ENCODE measurements at places on chromosomes 12 and 14. TPM values are rescaled to one million over a fixed set of nuclear protein-coding genes. Genes with fewer than 3 reads are reported as not detected.

FGF23 gene
- total RNA-seq: not detected

SENP1 gene
- total RNA-seq: 19.4 TPM

CD69 gene
- total RNA-seq: 25.0 TPM

SOAT2 gene
- 0.19 TPM for total RNA-seq

DNA sequence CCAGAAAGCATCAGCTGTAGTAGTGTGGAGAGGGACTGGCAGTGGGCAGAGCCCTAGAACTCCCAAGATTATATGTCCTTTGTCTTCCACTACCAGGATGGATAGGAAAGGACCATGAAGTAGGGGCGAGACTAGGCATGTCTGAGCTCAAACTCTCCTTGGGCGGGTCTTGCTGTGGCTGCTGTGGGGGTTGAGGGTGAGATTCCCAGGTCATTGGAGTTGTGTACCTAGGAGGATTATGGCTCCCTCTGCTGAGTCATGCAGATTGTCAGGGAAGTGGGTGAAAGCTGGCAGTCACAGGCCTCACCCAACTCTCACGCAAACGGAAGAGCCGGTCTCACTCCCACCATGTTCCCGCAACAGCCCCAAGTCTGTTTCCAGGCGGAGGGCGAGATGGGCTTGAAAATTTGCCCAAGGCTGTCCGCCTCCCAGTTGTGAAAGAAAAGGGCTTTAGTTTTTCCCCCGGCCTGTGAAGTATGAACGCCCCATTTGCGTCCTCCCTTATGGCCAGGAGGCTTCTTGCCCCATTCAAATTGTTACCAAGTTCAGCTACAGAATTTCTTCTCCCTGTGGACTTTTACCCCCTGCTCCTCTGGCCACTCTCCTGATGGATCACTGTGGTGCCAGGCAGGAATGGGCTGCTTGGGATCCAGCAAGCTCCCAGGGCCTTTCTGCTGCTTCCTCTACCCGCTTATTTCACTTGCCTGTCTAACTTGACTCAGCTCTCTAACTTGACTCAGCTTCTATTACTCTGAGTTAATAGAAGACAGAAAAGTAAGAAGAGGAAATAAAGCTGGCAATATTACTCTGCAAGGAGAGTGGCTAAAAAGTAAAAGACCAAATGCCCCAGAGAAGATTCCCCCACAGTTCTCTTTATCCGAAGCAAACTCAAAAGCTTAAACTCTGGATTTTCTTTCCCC is 159.3 kb downstream of the SLC2A13 start:
- no peaks in the 10 kb centered on the region for H3K4me1 ChIP-seq
- H3K27ac ChIP-seq: no peak overlapping the region
- no peaks in the 10 kb centered on the region for H3K36me3 ChIP-seq
- DNase-seq: no peak
- no peaks in the 10 kb centered on the region for H3K27me3 ChIP-seq

DNA sequence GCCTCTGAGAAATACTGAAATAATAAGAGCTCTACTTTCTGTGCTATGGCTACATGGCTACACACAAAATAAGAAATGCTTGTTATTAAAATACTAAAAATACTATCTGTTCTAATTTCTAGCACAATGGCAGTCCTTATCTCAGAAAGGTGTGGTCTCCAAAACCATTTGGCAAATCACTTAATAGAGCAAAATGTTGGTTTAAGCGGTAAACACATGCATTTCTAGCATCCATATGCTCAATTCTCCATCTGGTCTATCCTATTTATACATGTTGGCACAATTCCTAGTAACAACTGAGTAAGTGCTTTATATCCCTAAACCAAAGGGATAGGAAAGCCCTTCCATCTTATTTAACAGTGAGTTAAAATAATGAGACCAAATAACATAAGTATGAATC is 107.0 kb downstream of the PAPLN start:
- DNase-seq: no peak
- H3K4me3 ChIP-seq: no peak overlapping the region
- no peaks in the 10 kb centered on the region for H3K36me3 ChIP-seq
- no peaks in the 10 kb centered on the region for H3K27me3 ChIP-seq
- no peaks in the 10 kb centered on the region for H3K4me1 ChIP-seq

DNA sequence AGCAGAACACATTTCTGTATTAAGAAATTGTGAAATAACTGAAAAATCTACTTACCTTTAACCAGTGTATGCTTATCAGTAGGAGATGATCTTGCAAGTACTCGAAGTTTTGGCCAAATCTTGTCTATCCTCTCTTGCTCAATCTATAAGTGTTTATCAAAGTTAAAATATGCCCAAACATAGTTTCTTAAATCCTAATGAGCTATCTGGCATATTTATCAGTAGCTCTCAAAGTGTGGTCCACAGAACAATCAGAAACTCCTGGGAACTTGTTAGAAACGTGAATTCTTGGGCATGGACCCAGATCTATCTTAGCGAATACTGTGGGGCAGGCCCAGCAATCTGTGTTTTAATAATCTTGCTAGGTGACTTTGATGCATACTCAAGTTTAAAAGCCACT is 84.5 kb upstream of the POC1B start:
- peaks cover 2% of the 10 kb centered on the region for H3K36me3 ChIP-seq
- H3K4me1 ChIP-seq: no peaks in the 10 kb centered on the region
- no peak overlapping the region for H3K4me3 ChIP-seq
- no peaks in the 10 kb centered on the region for H3K27me3 ChIP-seq

DNA sequence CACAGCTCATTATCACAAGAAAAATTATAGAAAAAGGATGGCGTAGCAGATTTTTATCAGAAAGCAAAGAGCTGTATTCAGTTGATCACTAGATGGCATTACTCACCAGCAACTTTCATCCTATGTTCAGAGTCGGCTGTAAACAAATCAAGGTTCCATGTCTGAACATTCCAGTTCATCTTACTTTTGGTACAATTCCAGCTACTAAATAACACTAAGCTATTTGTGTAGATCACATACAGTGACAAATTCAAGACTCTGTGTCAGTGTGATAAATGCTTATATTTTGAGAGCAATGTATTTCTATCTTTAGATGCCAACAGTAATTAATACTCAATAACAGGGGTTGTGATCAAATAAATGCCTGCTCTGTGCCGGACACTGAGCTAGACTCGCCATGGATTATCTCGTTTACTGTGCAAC is 30.1 kb downstream of the NRDE2 start:
- no peak for DNase-seq
- H3K36me3 ChIP-seq: peaks cover 11% of the 10 kb centered on the region
- H3K4me3 ChIP-seq: no peak overlapping the region
- H3K27me3 ChIP-seq: no peaks in the 10 kb centered on the region
- H3K4me1 ChIP-seq: peaks cover 10% of the 10 kb centered on the region
- H3K27ac ChIP-seq: peak overlapping the region; percentile 1

DNA sequence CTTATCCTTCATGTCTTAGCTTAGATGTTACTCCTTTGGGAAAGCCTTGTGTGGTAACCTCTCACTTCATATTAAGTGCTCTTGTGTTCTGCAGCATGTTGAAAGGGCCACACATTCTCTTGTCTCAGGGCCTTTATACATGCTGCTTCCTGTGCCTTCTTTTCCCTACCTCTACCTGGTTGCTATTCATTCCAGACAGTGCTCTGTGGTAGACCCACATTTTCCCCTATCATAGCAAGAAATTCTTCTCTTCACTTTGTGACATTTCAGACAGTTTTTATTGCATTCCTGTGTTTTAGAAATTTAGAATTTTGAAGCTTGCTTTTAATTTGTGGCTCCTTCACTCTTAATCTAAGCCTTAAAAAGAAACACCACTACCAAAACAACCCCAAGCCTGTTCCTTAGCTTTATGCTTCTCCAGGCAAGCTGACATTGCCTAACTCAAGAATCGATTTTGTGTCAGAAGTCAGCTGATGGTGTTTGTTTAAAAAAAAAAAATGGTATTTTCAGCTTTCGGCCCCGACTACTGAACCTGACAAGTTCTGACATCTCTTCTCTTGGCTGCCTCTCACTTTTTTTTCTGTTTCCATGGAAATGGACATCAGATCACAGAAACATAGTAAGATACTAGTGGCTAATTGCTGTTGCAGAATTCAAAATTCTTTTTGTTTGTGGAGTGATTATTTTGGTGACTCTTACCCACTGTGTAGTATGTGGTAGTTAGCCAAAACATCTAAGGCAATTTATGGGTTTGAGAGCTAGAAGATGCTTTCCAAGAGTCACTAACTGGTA is 156.3 kb downstream of the NUBPL start:
- no peak overlapping the region for H3K27ac ChIP-seq
- no peaks in the 10 kb centered on the region for H3K36me3 ChIP-seq
- no peaks in the 10 kb centered on the region for H3K4me1 ChIP-seq
- no peak overlapping the region for H3K4me3 ChIP-seq
- DNase-seq: peak; percentile 15

- no peak overlapping the region for H3K4me3 ChIP-seq
- peak; percentile 55 for DNase-seq
- H3K4me1 ChIP-seq: no peaks in the 10 kb centered on the region
- no peaks in the 10 kb centered on the region for H3K36me3 ChIP-seq
- no peaks in the 10 kb centered on the region for H3K27me3 ChIP-seq
Observed at GRCh38 chr12:21907948-21908837, 33.0 kb downstream of the ABCC9 start.

DNA sequence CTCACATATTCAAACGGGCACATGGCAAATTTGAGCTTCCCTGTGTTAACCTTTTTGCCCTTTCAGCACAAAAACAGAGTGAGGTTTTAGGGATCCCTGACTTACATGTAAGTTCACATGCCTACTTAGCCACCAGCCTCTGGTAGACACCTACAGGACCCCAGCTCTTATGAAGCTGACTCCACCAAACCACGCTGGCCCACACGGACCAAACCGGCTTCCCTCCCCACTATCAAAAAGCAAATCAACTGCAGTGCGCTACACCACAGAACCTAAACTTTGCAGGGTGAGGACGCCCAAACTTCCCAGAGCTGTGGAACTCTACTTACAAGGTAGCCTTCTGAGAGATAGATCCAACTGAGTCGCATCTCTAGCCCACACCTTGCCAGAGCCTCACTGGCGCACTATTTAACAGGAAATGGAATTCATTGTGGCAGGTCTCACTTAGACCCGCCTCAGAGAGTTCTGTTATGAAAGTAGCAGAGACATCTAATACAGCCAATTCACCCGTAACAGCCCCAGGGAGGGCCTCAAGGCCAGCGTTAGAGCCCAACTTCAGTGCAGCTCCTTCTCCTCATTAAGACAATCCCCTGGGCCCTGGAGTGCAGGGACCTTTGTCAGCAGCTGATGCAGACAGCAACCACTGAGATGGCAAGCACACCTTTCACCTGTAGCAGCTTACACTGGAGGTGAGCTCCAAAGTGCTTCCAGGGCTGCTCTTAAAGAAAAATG is 49.2 kb downstream of the SH2B3 start:
- H3K27ac ChIP-seq: no peak overlapping the region
- no peak overlapping the region for H3K4me3 ChIP-seq
- H3K27me3 ChIP-seq: no peaks in the 10 kb centered on the region
- no peak for DNase-seq

- no peak overlapping the region for H3K4me3 ChIP-seq
- no peak for DNase-seq
- H3K27ac ChIP-seq: no peak overlapping the region
- peaks cover 34% of the 10 kb centered on the region for H3K4me1 ChIP-seq
- no peaks in the 10 kb centered on the region for H3K36me3 ChIP-seq
- H3K27me3 ChIP-seq: no peaks in the 10 kb centered on the region
Observed at GRCh38 chr12:122882908-122883558, 12.9 kb downstream of the VPS37B start.

DNA sequence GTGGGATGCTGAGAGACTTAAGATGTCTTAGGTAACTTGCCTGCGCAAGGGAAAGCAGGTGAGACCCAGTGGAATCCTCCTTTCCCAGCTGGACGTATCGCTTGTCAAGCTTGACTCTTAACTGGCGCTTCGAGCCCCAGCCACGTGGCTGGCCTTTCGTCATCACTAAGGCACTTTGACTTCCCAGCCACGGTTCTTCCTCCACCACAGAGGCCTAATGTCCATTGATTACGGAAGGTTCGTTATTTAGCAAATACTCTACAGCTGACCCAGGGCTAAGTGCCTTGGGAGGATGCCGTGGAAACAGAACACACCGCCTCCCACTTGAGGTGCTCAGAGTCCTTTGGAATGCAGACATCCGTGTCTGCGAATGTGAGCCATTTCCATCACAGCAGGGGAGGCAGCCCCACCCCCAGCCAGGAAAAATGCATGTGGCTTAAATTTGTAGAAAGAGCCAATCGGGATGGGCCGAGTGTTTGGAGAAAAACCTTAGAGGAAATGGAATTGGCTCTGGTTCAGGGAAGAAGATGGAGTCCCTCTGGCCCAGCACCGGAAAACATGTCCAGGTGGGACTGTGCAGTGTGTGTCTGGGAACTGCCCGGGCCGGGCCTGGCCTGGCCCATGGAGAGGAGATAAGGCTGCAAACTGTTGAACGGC is 115.7 kb downstream of the PLXNC1 start:
- H3K4me3 ChIP-seq: no peak overlapping the region
- H3K27me3 ChIP-seq: no peaks in the 10 kb centered on the region
- no peak overlapping the region for H3K27ac ChIP-seq
- H3K36me3 ChIP-seq: no peaks in the 10 kb centered on the region

GRCh38 chr14:100788942-100789341 is 37.0 kb upstream of the MEG3 start:
- H3K27ac ChIP-seq: no peak overlapping the region
- H3K4me3 ChIP-seq: no peak overlapping the region
- no peak for DNase-seq
- no peaks in the 10 kb centered on the region for H3K36me3 ChIP-seq
- H3K27me3 ChIP-seq: no peaks in the 10 kb centered on the region

DNA sequence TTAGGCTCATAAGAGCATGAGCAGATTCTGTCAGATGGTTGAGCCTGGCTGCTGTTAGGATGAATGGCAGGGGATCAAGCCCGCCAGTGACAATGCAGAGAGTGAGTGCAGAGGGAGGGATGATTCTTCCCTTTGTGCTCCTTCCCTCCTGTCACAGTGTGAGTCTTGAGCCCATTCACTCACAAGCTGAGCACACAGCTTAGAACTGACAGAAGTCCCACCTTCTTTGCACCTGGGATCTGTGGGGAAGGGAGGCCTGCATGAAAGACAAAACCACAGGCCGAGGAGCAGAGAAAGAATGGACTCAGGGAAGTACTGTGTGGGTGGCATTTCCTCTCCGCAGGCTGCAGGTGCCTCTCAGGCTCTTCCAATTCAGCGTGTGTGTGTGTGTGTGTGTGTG is 160.6 kb downstream of the KCNA5 start:
- H3K27ac ChIP-seq: no peak overlapping the region
- H3K4me3 ChIP-seq: no peak overlapping the region
- H3K36me3 ChIP-seq: no peaks in the 10 kb centered on the region
- H3K4me1 ChIP-seq: peaks cover 3% of the 10 kb centered on the region
- no peak for DNase-seq
- no peaks in the 10 kb centered on the region for H3K27me3 ChIP-seq

GRCh38 chr14:88324491-88324890 is 1.4 kb upstream of the KCNK10 start:
- peaks cover 39% of the 10 kb centered on the region for H3K27me3 ChIP-seq
- no peak for DNase-seq
- H3K4me1 ChIP-seq: no peaks in the 10 kb centered on the region
- H3K36me3 ChIP-seq: no peaks in the 10 kb centered on the region
- no peak overlapping the region for H3K4me3 ChIP-seq
- H3K27ac ChIP-seq: no peak overlapping the region

All from kidney (tissue), 22 donors.